T-cell (primary cell): ENCODE measurements at places on chromosomes 2 and 18.

- DNase-seq, result no peak
These were observed 39.5 kb upstream of the RTN4 start for GRCh38 chr2:55089726-55090125.

DNA sequence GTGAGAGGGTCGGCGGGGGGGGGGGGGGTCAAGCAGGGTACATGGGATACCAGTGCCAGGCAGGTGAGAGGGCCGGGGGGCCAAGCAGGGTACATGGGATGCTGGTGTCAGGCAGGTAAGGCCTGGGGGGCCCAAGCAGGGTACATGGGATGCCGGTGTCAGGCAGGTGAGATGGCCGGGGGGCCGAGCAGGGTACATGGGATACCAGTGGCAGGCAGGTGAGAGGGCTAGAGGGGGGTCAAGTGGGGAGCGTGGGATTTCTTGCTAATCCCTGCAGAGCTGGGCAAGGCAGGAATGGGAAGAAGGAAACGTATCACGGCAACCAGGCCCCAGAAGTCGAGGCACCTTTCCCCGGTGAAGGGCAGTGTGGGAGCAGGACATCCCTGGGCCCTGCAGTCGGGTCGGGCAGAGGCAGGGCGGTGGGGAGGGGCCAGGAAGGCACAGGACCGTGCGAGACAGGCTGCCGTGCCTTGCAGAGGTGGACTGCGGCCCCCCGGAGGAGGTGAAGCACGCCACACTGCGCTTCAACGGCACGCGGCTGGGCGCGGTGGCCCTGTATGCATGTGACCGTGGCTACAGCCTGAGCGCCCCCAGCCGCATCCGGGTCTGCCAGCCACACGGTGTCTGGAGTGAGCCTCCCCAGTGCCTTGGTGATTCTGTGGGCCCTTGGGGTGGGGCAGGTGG is 49.3 kb downstream of the MTERF4 start:
- DNase-seq, result no peak

DNA sequence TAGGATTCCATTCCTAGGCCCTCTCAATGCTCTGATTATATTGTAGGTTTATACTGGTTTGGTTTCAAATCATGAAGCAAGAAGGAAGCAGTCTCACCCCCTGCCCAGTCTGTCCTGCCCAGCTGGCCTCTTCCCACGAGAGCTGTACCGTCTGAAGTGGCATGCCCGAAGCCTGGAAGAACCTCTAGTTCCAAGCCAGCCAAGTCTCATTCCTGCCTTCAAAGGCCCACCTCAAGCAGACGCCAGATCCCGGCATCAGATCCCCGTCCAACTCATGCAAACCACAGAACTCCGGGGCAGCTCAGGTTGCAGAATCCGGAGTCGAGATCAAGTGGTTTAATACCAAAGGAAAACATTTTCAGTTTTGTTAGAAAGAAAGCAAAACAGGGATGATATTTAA is 234.4 kb downstream of the LPIN1 start:
- no peak for DNase-seq

GRCh38 chr2:130744287-130745117 is 10.8 kb upstream of the AMER3 start:
- DNase-seq, result no peak

DNA sequence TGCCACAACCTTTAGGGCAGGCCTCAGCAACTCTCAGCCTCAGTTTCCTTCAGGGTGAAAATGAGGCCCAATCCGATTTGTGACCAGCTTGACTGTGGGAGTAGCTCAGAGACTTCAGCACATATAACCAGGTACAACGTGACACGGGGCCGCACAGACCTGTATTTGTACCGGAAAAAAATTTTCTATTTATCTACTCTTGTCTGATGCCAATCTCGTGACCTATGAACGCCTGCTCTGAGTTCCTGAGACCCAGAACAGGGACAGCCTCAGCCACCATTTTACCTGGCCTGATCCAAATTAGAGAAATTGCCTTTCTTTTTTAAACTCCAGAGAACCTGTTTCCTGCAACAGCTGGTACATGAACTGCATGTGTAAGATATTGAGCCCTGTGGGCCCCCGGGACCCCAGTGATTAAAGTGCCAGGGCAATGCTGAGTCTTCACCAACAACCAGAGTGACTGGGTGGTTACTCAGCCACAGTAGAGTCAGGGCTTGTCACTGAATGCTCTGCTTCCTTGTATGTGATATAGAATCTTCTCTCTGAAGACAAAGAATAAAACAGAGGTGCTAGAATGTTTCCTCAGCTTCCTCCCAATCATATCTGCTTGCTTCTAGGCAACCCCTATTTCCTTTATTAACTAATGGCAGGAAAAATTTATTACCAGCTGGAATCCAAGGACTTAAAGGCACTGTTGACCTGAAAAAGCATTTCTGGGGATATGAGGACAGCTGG is 47.8 kb upstream of the FZD7 start:
- DNase-seq, result no peak

DNA sequence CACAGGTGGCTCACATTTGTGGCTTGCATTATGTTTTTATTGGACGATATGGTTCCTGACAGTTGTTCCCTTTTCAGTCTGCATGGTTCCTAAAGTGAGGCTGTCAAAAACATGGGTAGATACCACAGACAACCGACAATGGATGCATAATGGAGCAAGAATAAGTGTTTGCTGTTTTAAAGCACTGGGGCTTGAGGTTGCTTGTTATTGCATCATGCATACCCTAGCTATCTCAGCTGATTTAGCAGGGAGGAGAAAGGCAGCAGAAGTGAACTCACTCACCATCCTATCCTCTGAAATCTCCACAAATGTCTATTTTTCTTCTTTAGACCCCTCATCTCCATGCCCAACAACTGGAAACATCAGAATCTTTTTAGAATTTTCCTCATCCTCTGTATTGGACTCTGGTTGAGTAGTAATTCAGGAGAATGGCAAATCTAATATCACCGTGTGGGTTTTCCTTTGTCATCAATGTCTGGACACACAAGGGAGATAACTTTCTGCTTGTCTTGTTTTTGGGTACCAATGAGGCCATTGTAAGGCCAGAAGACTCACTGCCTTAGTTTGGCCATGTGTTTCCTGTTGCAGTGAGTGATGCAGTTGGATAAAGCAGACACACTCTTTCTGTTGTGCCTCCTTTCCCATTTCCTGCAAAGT is 46.7 kb downstream of the FBXO48 start:
- DNase-seq, result no peak

- DNase-seq, result no peak
These were observed 67.3 kb upstream of the SPATS2L start for GRCh38 chr2:200239216-200239615.
